ENCODE measurements at places on chromosomes 2 and 18.

- no peak for DNase-seq
Measured at GRCh38 chr18:3186678-3187658, 32.8 kb downstream of the MYOM1 start.

DNA sequence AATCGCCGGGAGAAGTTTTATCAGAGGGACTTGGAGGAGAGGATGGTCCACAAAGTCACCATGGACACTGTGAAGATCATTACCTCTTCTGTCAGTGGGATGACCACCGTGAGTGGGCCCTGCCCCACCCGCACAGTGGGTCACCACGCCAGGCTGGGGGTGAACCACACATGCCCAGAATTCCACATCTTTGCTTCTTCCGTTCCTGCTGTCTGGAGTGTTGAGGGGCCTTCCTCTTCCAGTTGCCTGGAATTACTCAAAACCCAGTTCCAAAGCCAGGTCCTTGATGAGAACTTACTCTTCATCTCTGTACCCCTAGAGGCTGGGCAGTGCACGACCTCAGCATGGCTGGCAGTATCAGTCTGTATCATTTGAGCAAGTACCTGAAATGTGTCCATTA, 22.1 kb downstream of the MROH2A start:
- DNase-seq = no peak

- DNase-seq = no peak
Measured at GRCh38 chr18:40357536-40357935, 1597.5 kb upstream of the PIK3C3 start.

DNA sequence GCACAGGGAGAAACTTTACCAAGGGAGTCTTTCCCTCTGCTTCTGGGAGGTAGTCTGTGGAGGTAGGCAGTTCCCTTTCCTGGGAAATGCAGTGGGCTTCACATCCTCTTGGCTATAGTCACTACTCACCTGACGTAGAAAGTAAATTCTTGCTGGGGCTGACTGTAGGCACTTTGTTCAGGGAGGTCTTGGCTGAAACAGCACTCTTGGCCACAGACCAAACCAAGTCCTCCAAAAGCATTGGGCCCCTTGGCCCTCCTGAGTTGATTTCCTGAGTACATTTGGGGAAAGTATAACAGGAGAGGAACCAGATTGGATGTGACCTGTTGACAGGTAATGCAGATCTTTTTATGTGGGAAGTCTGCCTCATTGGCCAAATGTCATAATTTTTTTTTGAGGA, 108.9 kb downstream of the MGAT5 start:
- no peak for DNase-seq

DNA sequence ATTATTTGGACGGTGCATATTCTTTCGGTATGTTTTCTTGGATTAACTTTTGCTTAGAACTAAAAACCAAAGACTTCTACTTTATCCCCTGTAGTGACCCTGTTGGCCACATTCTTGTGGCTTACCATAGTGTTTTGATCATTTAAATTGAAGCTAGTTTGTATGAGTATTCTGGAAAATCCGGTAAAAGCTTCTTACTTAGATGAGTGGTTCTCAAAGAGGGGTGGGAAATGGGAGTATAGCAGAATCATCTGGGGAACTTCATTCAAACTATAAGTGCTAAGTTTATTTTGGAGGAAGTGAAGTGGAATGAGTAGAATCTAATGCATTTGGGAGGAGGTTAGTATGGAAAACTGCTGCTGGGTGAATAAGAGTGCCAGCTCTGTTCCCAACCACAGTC, 3.8 kb downstream of the PPP1CB start:
- DNase-seq = no peak
